ELR (cell line): ENCODE measurements at places on chromosomes 5 and 9.

GRCh38 chr5:81230416-81230815, 2.7 kb upstream of the CKMT2 start:
- no peak for DNase-seq

DNA sequence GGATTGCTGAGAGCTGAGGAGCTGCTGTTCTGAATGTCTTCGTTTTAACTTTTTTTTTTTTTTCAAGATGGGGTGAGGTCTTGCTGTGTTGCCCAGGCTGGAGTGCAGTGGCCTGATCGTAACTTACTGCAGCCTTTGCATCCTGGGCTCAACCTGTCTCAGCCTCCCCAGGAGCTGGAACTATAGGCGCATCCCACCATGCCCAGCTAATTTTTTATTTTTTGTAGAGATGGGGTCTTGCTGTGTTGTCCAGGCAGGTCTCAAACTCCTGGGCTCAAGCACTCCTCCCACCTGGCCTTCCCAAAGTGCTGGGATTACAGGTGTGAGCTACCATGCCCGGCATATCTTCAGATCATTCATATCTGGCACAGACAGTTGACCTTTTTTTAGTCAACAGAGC, 46.5 kb downstream of the TRIO start:
- no peak for DNase-seq

DNA sequence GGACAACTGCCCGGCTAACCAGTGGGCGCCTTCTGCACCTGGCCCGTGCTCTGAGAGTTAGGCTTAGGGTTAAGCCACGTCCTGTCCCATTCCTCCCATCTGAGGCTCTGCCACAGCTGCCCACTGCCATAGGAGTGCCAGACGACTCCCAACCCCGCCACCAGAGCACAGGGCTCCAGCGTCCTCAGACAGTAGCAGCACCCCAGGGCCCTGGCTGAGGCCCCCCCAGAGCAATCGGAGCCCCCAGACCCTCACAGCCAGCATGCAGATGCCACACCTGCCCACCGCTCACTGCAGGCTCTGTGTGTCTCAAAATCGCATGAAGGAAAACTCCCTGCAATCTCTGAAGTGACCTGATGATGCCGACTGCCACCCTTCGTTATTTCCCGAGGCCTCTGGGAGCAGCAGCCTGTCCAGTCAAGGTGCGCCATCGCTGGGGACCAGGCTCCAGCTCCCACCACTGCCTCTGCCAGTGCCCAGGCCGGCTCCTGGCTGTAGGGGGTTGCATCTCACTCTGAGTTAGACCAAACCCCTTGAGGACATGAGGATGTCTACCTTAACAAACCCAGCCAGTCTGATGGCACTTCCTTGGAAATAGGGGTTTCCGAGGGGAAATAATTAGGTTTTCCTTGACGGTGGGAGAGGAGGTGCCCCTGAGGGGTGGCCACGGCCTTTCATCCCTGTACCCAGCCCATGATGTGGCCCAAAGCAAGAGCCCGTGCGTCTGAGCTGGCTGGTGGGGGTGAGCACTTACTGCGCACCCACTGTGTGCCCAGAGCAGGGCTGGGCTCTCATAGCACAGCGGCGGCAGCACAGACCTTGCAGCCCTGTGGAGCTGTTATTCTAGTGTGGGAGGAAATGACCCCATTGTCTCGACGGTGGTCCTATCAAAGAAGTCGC, 58.0 kb upstream of the RNF130 start:
- DNase-seq, result no peak

- no peak for DNase-seq
Measured at GRCh38 chr9:82706786-82707185, 356.2 kb downstream of the RASEF start.

DNA sequence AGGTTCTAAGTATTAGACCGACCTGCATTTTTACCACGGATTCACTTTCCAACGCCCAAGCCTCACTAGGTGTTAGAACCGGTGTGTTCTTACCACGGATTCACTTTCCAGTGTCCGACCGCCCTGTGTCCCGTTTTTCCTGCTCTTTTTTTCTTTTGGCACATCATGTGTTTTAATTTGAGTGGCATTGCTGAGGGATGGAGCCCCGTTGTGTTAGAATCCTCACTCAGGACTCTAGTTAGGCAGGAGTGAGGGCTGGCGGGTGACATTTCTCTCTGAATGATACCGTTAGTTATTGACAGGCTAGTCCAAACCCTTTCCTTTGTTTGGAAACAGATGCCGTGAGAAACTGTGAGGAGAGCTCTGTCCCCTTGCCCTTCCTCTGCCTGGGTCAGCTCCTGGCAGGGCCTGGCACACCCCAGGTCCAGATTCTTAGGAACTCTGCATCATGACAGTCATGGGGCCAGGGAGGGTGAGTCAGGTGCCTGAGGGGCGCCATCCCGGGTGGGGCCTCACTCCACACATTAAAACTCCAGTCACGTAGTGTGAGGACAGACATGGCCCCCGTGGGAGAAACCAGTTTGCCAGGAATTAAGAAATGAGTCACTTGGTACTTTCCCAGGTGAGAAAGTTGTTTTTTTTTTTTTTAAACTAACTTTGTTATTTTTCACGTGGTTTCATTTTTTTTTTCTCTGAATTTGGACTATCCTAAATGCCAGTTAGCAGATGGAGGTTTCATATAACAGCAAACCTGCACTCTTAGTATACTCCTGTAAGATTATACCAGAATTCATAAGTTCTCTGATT, 15.8 kb downstream of the EXOC3 start:
- peak; percentile 90 for DNase-seq

GRCh38 chr5:178796165-178796945, 63.4 kb upstream of the ZNF354B start:
- DNase-seq, result no peak

- DNase-seq, result no peak
Measured at GRCh38 chr9:27209034-27209433, 87.9 kb downstream of the EQTN start.

GRCh38 chr5:170149206-170149515, 43.5 kb downstream of the FOXI1 start:
- no peak for DNase-seq

- DNase-seq, result peak; percentile 14
Measured at GRCh38 chr5:57504357-57504756, 21.7 kb upstream of the ACTBL2 start.

DNA sequence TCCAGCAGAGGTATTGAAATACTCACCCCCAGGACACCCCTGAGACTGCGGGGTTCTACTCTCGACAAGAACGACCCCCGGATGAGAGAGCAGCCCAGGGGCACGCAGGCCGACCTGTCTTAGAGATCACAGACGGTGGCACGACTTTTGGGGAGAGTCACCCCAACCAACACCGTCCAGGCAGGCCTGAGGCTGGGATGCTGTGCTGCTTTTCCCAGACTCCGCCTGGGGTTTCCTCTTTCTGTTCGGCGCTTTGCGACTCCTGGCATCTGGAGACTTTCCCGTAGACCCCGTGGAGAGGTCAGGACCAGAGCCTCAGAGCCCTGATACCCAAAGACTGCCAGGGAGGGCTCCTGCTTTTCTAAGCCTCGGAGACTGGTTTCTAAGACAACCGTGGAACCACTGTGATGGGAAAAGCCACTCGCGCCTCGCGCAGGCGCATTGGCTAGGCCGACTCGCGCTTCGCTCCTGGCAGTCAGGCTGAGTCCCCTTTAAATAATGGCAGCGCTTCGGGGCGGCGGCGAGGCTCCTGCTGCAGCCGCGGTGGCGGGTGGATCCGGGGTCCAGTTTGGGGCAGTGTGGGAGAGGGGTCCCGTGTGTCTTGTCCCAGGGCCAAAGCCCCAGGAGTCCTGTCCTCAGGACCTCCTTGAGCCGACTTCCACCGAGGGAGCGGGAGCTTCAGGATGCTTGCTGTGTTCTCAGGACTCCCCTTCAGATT, 484.0 kb downstream of the SPATA31A7 start:
- no peak for DNase-seq

DNA sequence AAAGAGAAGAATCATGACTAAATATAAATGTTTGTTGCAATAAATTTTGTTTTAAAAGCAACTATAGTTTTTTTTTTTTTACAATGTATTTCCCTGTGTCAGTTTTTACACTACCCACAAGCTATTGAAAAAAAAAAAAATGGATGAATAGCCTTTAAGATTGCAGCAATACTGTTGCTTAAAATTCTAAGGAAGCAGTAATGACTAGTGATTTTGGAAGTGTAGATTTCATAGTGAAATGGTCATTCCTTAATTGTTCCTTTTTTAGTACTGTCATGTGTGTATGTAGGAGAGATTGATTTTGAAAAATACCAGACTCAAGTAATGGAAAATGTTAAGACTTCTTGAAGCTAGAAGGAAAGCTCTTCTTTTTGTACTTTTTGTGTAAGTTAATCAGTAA, 53.1 kb downstream of the NDUFS4 start:
- DNase-seq, result no peak

GRCh38 chr9:127166651-127167524, 44.5 kb upstream of the ANGPTL2 start:
- DNase-seq, result peak; percentile 61

DNA sequence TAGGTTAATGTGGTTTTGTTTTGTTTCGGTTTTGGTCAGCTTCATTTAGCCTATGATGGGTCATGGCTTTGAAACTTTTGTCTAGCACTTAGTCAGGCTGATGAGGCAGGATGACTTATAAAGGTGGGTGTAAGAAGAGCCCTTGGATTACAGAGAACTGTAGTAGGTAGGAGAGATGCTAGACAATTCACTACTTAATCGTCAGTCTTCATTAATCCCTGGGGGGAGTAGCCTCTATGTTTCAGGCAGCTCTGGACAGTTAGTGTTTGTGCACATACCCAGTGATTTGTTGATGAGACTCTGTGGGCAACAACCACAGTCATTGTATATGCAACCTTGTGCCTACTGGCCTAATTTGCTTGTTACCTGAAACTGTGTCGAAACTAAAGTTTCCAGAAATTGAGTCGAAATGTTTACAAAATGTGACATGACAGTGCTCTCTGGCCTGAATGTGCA, 113.3 kb downstream of the MTREX start:
- DNase-seq, result peak; percentile 66

- DNase-seq, result peak; percentile 19
Measured at GRCh38 chr9:106376689-106377088, 486.3 kb upstream of the ZNF462 start.

- DNase-seq, result no peak
Measured at GRCh38 chr5:53948598-53948997, 361.8 kb downstream of the ARL15 start.

DNA sequence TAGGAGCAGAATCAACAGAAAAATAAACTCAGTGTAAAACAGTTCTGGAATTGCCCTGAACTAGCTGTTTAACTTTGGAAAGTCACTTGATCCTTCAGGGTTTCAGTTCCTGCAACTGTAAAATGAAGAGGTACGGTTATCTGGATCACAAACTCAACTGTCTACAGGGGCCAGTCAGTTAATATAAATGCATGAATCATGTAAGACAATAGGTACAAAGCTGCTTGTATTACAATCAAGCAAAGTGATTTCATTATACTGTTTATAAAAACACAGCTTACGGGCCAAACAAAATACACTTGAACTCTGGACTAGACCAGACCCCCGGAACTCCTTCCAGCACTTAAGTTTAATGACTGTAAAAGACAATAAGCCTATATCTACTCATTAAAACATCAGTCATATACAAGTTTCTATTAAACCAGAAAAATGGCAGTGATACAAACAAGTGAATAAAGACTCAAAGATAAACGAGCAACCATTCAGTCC, 73.0 kb downstream of the MRPS27 start:
- peak; percentile 75 for DNase-seq

DNA sequence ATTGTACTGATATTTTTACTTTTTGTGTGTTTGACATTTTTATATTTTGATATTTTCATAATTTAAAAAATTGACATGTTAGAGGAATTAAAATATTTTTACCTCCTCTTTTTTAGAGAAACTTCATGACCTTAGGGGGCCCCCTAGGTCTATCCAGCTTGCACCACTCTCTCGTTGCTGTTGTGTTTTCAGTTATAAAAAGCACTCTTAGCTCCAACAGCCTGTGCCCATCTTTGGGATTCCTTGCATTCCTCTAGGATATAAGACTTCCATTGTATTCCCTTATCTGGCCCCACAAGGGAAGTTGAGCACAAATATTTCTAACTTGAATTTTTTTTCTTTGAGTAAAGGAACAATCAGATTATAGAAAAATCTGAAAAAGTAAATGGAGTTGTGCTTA, 245.3 kb downstream of the SH3GL2 start:
- DNase-seq, result no peak

- DNase-seq, result peak; percentile 59
Measured at GRCh38 chr9:88433583-88434255, 45.5 kb downstream of the SPIN1 start.

DNA sequence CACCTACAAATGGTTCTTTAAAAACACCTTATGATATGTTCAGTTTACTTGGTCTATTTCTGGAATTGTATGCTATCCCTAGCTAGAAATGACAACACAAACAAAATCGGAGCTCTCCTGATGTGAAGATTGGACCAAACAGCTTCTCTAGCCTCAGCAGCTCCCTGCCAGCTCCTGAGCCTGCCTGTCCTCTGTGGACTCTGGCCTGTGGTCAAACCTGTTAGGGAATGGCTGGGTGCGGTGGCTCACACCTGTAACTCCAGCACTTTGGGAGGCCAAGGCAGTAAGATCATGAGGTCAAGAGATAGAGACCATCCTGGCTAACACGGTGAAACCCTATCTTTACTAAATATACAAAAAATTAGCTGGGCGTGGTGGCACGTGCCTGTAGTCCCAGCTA, 195.3 kb downstream of the GAS1 start:
- DNase-seq, result no peak

GRCh38 chr5:177493795-177494345, 3.5 kb downstream of the PDLIM7 start:
- DNase-seq, result no peak
